ENCODE measurements at places on chromosomes 4 and X.

GRCh38 chr4:147846318-147847155 is 114.6 kb downstream of the ARHGAP10 start:
- no peak for DNase-seq

GRCh38 chrX:11367609-11368430 is 74.6 kb downstream of the AMELX start:
- DNase-seq = peak; percentile 40

DNA sequence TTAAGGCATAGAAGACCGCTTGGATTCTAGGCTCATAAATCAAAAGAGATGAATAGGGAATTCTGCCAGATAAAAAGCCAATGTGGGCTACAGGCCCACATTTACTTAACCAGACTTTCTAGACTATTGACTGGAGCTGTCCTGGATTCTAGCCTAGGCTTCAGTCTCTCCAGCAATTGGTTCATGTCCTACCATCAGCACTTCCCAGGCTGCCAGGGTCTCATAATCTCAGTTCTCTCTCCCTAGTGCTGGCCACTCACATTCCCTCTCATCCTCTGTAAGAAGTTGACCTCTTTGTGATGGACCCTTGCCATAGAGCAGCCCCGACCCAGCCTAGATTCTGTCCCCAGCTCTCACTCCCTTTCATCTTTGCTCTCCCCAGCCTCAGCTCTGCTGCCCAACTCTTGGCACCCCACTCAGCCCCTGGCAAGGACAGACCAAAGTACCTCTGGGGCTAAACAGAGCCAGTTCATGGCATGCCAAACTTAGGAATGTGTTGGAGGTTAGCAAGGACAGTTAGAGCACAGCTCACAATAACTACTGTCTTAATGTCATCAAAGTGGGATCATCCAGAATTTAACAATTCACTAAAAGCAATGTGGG is 396.2 kb downstream of the INPP4B start:
- no peak for DNase-seq

- DNase-seq = no peak
Measured at GRCh38 chrX:1390621-1391369, 1.1 kb downstream of the SLC25A6 start.

GRCh38 chr4:55445921-55446577 is 50.3 kb downstream of the TMEM165 start:
- DNase-seq = no peak

DNA sequence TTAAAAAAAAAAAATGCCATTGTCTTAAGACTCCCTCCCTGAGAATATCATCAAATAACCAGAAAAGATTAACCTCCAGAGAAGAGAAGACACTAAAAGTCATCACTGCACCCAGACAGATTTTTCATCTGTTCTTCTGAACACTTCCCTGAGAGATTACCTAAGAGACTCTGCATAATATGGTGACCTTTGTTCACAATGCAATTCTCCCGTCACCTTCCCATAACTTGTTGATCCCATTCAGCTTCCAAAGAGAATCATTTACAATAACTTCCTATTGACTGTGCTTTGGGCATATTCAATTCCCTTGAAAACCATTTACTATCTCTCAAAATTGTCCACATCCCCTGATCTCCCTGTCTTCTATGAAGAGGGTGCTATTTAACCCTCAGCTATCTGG is 85.1 kb upstream of the SMAD1 start:
- no peak for DNase-seq

GRCh38 chr4:105357258-105357980 is 116.4 kb downstream of the PPA2 start:
- no peak for DNase-seq

DNA sequence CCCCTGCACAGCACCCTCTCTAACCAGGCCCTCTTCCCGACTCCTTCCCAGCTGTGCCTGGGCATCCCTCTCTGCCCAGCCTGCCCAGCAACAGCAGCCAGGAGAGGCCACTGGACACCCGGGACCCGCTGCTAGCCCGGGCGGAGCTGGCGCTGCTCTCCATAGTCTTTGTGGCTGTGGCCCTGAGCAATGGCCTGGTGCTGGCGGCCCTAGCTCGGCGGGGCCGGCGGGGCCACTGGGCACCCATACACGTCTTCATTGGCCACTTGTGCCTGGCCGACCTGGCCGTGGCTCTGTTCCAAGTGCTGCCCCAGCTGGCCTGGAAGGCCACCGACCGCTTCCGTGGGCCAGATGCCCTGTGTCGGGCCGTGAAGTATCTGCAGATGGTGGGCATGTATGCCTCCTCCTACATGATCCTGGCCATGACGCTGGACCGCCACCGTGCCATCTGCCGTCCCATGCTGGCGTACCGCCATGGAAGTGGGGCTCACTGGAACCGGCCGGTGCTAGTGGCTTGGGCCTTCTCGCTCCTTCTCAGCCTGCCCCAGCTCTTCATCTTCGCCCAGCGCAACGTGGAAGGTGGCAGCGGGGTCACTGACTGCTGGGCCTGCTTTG is 1.1 kb downstream of the AVPR2 start:
- DNase-seq = no peak

DNA sequence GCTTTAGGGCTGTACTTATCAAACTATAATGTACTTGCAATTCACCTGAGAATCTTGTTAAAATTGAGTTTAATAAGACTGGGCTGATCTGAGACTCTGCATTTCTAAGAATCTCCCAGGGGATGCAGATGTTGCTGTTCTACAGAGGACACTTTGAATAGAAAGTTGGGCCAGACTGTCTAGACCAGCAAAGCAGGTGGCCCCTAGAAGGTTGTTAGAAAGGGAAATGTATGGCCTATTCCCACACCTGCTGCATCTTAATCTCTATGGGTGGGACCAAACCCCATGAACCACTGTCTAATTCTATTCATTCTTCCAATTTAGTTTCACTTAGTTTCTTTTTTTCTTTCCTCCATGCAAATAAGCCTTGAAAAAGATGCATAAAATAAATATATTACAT is 413.2 kb upstream of the TECRL start:
- DNase-seq = no peak

GRCh38 chr4:119774840-119775239 is 146.2 kb upstream of the PDE5A start:
- no peak for DNase-seq

- no peak for DNase-seq
Measured at GRCh38 chrX:1398431-1399340, 6.8 kb upstream of the SLC25A6 start.

Data from erythroblast (primary cell).